ENCODE measurements at places on chromosomes 7 and 10.

- DNase-seq = no peak
Observed at GRCh38 chr7:149293338-149293737, 31.3 kb downstream of the ZNF783 start.

DNA sequence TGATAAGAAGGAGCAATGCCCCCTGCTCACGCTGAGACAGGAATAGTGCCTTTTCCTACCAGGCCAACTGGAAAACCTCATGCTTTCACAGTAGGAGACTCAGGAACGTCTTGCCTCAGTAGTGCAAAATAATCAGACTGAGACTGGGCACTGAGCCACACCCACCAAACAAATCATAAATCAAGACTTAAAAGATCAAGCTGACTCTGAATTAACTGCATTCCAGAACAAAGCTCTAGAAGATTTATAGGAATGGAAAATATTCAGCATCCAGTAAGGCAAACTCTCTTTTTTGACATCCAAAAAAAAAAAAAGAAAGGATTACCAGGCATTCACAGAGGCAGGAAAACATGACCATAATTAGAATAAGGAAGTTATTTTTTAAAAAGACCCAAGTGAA, 30.5 kb upstream of the SLC18A3 start:
- no peak for DNase-seq

DNA sequence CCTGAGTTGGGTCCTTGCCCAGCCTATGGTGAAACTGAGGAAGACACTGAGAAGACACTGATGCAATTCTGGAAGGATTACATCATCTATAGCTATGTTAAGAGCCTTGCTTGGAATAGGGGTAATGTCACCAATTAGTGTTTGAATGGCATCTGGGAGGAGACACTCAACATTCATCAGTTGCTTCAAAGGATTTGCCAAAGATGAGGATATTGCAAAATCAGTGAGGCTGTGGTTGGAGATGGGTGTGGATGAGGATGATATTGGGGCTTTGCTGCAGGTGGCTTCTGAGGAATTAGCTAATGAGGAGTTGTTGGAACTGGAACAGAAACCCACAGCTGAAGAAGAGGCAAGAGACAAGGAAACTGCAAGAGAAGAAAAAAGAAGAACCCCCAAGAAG, 146.7 kb upstream of the SP4 start:
- no peak for DNase-seq

DNA sequence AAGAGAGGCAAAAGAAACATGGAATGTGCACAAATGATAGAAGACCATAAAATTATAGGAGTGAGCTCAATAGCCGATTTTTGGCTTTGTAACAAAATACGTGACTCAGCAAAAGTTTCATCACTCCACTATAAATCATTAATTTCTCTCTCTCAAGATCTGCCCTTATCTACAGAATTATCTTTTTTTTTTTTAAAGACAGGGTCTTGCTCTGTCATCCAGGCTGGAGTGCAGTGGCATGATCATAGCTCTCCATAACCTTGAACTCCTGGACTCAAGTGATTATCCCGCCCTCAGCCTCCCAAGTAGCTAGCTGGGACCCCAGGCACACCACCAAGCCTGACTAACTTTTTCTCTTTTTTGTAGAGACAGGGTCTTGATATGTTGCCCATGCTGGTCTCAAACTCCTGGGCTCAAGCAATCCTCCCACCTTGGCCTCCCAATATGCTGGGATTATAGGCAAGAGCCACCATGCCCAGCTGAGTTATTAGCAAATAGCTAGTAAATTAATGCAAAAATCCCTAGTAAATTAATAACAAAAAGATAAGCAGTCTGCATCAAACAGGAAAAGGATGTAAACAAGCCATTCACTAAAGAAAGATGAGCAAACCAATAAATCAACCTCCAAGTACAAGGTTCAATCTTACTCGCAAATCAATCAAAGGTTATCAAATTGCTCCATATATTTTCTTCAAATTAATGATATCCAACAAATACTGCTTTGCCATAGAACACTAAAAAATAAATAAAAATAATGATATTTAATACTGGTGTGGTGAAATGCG, 450.7 kb downstream of the PARD3 start:
- no peak for DNase-seq

GRCh38 chr10:132264306-132264950, 43.3 kb downstream of the STK32C start:
- no peak for DNase-seq

DNA sequence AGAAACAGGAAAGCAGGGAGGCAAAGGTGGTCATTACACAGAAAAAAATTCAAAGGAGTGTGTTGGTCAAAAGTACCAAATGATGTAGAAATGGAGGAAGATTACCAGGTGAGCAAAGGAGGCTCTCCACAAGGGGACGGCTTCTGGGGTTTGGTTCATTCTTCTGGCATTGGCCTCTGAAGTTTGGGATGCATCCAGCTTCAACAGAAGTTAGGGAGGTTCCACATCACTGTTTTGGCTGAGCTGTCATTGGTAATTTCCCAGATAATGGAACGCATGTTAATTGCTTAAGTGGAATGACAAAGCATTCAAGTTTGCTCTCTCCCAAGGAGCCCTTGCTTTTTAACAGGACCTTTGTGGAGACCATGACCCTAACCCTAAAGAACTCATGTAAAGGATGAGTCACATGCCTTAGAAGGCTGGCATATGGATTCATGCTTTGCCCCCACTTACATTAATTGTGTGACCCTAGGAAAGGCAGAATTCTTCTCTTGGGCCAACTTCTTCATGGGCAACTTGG, 398.6 kb downstream of the GPAM start:
- DNase-seq = no peak

- no peak for DNase-seq
Observed at GRCh38 chr7:74483402-74484336, 30.0 kb downstream of the GTF2IRD1 start.

- no peak for DNase-seq
Observed at GRCh38 chr7:7114575-7115291, 67.6 kb upstream of the C1GALT1 start.

DNA sequence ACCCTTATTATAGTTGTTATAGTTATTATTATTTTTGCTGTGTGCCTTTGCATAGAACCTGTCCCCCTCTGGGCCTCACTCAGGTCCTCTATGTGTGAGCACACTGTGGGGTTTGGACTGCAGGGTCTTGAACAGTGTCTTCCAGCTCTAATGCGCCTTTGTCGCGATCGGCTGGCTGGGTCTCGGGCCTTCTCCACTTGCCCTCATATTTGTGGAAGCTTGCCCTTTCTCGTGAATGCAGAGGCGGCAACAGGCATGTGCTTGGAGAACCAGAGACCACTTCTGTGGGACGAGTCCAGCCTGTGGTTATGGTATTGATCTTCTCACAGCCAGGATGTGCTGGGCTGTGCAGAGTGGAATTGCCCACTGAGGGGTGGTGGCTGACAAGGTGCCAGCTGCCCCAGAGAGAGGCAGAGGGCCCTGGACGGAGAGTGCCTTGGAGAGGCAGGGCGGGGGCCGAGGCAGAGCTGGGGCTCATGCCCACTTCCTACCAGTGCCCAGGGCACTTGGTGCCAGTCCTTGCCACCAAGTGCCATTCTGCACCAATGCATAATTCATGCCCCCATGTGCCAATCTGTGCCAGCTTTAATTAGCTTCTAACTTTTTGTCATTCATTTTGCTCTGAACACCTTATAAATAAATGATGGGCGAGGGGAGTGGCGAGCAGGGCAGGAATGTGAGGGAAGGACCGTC, 6.8 kb upstream of the CDH23 start:
- DNase-seq = no peak

DNA sequence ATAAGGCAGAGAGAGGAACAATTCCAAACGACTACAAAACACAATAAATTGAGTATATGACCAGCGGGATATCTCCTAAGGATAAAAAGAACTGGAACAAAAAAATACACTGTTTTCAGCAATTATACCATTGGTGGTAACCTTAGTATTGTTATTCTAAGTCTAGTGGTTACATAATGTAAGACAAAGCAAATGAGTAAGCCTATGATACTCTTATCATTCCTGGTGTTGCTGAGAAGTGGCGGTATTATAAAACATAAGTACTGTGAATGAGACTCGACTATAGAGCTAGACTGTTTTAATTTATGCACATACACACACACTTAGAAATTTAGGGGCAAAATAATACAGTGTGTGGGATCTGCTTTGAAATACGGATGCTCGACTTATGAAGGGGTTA, 107.7 kb downstream of the NRBF2 start:
- DNase-seq = no peak

DNA sequence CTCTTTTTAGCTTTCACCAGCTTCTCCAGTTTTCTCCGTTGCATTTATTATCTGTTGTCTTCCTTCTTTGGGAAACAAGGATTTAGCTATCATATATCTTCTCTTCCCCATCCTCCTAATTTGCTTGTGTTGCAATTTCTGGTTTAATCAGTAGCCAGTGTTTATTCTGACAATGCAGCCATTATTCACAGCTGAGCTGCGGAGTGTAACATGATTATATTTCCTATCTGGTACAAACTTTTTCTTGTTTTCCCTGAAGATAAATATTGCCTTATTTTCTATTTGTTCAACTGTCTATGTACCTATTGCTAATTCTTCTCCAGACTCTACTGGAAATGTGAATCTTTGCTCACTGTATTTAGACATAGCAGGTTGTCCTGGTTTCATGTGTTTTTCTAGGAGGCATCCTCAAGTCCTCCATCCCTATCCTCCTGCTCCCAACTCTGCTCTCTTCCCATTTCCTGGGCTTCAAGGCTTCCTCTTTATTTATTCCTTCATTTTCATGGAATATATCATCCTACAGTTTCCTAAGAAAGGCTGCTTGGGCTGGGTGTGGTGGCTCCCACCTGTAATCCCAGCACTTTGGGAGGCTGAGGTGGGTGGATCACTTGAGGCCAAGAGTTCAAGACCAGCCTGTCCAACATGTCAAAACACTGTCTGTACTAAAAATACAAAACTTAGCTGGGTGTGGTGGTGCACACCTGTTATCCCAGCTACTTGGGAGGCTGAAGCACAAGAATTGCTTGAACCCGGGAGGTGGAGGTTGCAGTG, 72.4 kb upstream of the KDM7A start:
- no peak for DNase-seq

DNA sequence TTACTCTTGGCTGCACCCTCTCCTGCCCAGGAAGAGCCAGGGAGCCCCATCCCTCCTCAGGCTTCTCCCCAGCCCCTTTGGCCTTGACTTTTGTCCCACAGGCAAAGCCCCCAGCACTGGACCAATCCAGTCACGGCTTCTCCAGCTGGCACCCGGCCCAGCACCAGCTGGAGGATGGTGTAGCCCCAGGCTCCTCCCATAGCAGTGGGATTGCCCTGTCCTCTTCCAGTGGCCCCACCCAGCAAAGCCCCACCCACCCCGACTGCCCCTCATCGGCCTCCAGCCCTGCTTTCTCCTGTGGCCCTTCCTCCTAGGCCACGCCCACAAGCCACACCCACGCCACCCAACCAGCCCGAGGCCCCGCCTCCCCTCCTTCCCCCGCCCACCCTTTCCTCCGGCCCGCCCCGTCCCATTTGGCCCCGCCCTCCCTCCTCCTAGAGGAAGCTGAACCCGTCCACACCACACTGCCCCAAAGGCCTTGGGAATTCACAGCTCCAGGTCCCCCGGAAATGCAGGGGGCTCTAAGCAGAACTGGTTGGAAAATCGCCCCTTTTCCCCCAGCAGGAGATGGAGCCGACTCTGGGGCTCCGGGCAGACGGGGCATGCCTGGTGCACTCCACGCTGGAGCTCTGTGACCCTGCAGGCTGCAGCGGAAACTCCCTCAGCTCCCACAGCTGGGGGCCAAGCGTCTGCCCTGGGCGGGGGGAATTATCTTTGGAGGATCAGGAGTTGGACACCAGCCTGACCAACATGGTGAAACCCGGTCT, 25.2 kb downstream of the GET4 start:
- DNase-seq = no peak

- no peak for DNase-seq
Observed at GRCh38 chr7:158291998-158292397, 295.6 kb downstream of the PTPRN2 start.

DNA sequence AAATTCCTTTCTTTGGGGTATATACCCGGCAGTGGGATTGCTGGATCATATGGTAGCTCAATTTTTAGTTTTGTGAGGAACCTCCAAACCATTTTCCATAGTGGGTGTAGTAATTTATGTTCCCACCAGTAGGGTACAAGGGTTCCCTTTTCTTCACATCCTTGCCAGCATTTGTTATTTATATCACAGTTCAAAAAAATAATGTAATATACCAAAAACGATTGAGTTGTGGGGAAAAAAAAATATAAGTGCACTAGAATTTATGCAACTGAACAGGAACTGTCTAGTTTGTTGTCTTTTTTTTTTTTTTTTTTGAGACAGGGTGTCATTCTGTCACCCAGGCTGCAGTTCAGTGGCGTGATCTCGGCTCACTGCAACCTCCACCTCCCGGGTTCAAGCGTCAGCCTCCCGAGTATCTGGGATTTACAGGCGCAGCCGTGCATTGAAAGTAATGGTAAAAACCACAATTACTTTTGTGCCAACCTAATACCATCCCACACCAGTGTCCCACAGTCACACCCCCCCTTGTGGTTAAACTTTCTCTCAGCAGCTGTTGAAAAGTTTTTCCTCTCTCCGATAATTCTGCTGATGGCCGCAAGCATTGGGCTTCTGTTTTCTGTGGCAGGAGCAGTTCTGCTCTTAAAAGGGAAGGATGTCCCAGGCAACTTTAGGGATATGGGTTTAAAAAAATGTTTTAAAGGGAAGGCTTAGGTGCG, 6.8 kb upstream of the LAT2 start:
- no peak for DNase-seq

DNA sequence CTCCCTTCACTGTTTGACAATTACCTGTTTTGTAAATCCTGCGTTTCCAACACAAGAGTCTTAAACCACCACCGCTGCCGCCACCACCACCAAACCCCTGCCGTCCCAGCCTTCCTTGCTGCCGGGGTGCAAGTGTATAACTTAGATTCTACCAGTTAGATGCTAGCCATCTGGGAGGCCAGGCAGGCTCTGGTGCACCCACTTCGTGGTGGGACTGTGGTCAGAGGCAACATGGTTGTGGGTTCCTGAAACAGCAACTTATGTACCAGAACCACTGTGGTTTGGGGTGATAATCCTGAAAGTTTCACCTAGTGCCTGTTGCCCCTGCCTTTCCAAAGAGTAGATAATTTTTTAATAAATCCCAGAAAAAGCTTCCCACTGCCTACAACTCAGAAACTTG, 510.5 kb downstream of the CCSER2 start:
- DNase-seq = no peak

GRCh38 chr10:88004451-88004850, 141.0 kb downstream of the PTEN start:
- DNase-seq = no peak

- DNase-seq = no peak
Observed at GRCh38 chr7:137846549-137846826, 286 bp downstream of the DGKI start.

- no peak for DNase-seq
Observed at GRCh38 chr7:94391726-94392392, 2.8 kb upstream of the COL1A2 start.

DNA sequence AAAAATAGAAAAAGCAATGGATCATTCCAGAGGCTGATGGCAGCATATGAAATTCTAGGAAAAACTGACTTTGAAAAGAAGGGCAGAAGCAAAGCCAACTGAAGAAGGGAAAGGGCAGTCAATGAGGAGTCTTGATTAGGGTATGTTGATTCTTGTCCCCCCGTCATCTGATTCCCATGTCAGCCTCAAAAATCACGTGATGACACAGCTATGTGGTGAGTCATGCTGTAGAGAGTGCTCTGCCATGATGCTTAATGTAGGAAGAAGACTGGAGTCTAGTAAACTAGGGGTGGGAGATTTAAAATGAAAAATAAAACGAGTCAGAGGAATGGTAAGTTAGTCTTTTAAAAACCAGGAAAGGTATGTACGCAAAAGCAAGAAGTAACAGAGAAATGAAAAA, 3.9 kb upstream of the POU6F2 start:
- no peak for DNase-seq
